ENCODE measurements at places on chromosomes 1 and 21. TPM values are rescaled to one million over a fixed set of nuclear protein-coding genes. Genes with fewer than 3 reads are reported as not detected.

POU3F1 gene
- total RNA-seq, result not detected

RNU1-3 gene
- total RNA-seq, result not detected

PKN2 gene
- total RNA-seq, result 7.7 TPM

SPTA1 gene
- 2.4 TPM for total RNA-seq

CALML6 gene
- total RNA-seq, result not detected

BPNT1 gene
- 24.4 TPM for total RNA-seq

DCDC2B gene
- not detected for total RNA-seq

GSTM2 gene
- 1.6 TPM for total RNA-seq

ARTN gene
- total RNA-seq, result not detected

SH2D5 gene
- total RNA-seq, result 0.56 TPM

NR1I3 gene
- total RNA-seq, result not detected

PLXNA2 gene
- total RNA-seq, result 0.80 TPM

SPRR4 gene
- total RNA-seq, result not detected

TOMM40L gene
- 8.5 TPM for total RNA-seq

NEGR1 gene
- 1.8 TPM for total RNA-seq

CSMD2 gene
- total RNA-seq, result not detected

CD1E gene
- total RNA-seq, result not detected
